Iris pigment epithelial cell (primary cell): ENCODE measurements at places on chromosomes 6 and 20.

GRCh38 chr6:3848925-3849605 lies at the start of gene FAM50B:
Gene FAM50B (plus strand): TSS chr6:3849373. CDS start chr6:3849812, 439 bp downstream.
- peak; percentile 84 for DNase-seq

DNA sequence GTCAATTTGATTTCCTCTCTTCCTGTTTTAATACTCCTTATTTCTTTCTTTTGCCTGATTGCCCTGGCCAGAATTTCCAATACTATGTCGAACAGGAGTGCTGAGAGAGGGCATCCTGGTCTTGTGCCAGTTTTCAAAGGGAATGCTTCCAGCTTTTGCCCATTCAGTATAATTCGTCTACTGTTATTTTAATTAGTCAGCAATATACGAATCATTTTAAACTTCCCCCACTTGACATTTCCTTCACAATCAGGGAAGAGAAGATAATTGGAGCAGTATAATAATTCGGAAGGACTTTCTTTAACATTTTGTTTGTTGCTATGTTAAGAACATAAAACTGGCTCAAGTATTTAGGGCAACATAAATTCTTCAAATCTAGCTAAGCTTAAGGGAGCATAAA lies 860.3 kb upstream of the SLC35B3 start:
- DNase-seq: no peak

DNA sequence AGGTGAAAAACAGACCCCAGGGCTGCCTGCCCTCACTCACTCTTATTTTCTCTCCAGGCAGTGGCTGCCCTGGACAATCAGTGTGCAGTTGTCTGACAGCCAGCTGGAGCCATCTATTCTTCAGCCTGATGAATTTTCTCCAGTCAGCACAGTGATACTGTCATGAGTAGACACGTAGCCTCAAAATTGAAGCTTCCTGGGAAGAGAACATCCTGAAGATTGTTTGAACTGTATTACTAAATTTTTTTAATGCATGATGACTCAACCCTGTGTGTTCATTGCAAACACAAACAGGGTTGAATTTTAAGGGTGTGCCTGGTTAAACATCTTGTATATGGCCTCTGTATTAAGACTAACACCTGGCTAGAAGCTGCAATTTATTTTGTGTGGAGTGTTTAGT lies 49.8 kb upstream of the STXBP5 start:
- peak; percentile 70 for DNase-seq

DNA sequence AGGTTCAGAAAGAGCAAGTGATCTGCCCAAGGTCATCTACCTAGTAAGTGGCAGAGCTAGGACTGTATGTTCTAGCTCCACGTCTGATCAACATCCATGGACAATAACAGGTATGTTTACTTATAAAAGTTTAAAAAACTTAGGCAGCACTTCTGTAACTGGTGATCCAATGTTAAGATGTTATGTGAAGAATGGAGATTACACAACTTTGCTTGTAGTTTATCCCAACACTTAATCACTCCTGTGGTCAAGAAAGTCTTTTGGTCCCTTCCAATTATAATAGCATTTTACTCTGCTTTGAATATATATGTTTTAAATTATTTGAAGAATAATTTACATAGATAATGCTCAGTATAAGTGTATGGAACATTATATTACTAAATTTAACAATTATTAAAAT lies 4.8 kb downstream of the FBXO30 start:
- DNase-seq: peak; percentile 79

- DNase-seq: no peak
Measured at GRCh38 chr20:5221061-5221430, 94.2 kb downstream of the CDS2 start.

GRCh38 chr6:19463250-19463649 lies 373.9 kb upstream of the ID4 start:
- no peak for DNase-seq

GRCh38 chr6:35967076-35967774 lies 46.3 kb upstream of the SRPK1 start:
- DNase-seq: no peak

GRCh38 chr20:47258745-47259695 lies 97.5 kb downstream of the ZMYND8 start:
- peak; percentile 53 for DNase-seq

DNA sequence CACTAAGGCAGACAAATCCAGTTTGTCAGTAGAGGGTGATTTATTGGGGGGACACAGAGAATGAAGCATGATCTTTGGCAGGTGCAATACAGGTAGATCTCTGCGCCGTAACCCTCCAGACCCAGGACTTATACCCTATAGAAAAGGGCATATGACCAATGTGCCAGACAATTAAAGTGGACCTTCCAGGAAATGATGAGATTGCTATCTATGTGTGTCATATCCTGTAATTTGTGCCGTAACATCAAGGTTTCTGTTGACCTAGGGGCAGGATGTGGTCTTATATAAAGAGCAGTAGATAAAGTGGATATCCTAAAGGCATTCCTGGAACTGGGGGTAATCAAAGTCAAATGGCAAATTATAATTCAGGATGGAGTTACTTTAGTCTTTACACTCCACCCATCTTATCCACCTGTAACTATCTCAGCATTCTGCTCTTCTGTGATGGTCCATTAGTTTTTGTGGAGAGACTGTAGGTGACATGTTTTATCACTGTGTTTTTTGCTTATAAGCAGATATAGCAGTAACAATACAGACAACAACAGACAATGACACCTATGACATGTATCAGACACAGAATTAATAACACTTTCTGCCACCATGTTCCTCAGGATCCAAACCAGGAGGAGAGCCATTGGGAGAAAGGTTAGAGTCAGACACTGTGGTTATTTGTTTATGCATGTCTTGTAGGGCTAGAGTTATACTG lies 43.1 kb upstream of the ZNF337 start:
- peak; percentile 25 for DNase-seq

GRCh38 chr6:28424163-28424562 lies 19.1 kb downstream of the ZSCAN23 start:
- no peak for DNase-seq

GRCh38 chr6:158709809-158710208 lies 60.0 kb downstream of the SYTL3 start:
- DNase-seq: no peak

GRCh38 chr6:170024940-170025339 lies 265.9 kb downstream of the DLL1 start:
- peak; percentile 6 for DNase-seq

- DNase-seq: no peak
Measured at GRCh38 chr20:36121981-36122930, 32.3 kb upstream of the EPB41L1 start.

- DNase-seq: no peak
Measured at GRCh38 chr6:169885831-169886230, 134.4 kb downstream of the ERMARD start.

GRCh38 chr20:38339997-38340396 lies 6.3 kb upstream of the LBP start:
- no peak for DNase-seq
